GM18507 (cell line): ENCODE measurements at places on chromosomes 7 and 10.

- DNase-seq: no peak
Measured at GRCh38 chr10:120646738-120647456, 189.9 kb downstream of the PLPP4 start.

GRCh38 chr7:140653319-140654108 lies 12.9 kb upstream of the DENND2A start:
- no peak for DNase-seq

DNA sequence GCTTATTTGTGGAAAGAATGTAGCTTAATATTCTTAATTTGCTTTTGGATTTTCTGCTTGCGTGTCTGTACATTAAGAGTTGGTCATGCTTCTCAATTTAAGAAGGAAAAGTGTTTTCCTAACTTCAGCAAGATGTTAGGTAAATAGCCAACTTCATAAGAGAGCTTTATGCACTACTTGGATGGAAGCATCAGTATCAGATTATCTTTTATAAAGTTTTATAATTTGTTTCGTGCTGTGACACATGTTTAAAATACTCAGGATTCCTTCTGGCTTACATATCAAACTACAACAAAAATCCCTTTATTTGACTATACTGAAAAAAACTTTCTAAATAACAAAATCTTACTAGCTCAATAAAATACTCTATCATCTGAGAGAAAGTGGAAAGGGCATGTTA lies 34.8 kb upstream of the AGR2 start:
- no peak for DNase-seq

DNA sequence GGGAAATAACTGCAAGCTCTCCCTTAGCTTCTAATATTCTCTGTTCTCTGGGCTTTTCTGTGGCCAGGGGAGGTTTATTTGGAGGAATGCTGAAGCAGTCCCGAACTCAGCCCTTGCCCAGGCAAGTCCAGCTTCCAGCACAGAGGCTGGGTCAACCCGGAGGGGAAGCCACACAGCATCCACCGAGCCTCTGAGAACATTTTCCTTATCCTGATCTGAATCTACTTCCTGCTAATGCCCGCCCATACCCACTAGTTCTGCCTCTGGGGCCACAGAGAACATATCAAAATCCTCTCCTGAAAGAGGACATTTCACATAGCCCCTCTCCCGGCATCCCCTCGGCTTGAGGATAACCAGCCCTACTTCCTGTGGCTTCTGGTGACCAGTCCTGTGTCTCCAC lies 31.1 kb downstream of the SH3PXD2A start:
- DNase-seq: no peak

GRCh38 chr10:30832001-30832748 lies 199.5 kb downstream of the ZNF438 start:
- DNase-seq: no peak

- no peak for DNase-seq
Measured at GRCh38 chr10:52019077-52019555, 295.0 kb upstream of the DKK1 start.

GRCh38 chr7:1325646-1326510 lies 93.2 kb downstream of the UNCX start:
- DNase-seq: no peak

GRCh38 chr10:19946791-19947190 lies 130.6 kb downstream of the PLXDC2 start:
- DNase-seq: no peak

- DNase-seq: no peak
Measured at GRCh38 chr10:124648738-124649137, 95.4 kb downstream of the FAM53B start.

DNA sequence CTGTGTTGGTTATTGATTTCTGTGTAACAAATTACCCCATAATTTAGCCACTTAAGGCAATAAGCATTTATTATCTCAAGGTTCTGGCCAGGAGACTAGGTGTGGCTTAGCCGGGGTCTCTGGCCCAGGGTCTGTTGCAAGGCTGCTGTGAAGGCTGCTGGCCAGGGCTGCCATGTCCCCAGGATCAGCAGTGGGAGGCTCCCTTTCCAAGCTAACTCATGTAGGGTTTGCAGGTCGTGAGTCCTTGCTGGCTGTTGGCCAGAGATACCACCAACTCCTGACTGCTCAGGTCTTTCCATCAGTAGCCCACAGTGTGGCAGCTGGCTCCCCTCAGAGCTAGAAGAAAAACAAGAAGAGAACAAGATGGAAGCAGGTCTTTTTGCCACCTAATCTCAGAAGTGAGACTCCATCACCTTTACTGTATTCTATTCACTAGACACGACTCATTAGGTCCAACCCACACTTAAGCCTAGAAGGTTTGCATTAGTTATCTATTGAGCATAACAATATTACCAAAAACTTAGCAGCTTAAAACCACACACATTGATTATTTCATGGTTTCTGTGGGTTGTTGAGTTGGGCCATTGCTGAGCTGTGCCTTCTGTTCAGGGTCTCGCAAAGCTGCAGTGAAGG lies 185.6 kb downstream of the PFKFB3 start:
- DNase-seq: no peak

DNA sequence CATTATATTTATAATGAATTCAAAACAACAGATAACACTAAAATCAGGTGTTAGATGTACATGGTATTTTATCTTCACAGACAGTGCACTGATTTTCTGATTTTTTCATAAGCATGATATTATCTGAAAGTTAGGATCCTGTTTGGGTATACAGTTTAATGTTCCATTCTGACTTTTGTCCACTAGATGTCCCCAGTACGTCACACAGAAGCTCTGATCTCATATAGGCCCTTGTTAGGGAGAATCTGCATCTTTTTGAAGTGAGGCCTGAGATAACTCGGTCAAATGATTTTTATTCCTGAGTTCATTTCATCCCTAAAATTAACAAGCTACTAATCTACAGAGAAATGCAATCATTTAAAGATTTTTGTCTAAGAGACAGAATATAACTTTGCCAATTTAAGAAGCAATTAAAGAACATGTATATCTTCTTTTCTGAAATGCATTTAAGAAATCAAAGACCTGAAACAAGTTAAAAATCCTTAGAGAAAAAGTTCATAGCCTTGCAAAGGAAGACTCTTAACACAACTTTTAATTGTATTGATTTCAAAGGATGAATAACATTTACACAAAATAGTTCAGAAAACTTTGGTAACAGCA lies 72.0 kb upstream of the TES start:
- peak; percentile 5 for DNase-seq

GRCh38 chr7:47509571-47509970 lies 72.3 kb downstream of the TNS3 start:
- DNase-seq: no peak

GRCh38 chr7:43625980-43626379 lies 43.1 kb downstream of the STK17A start:
- no peak for DNase-seq

- DNase-seq: no peak
Measured at GRCh38 chr10:133346413-133346812, 760 bp upstream of the PRAP1 start.

GRCh38 chr10:31136930-31137885 lies 105.5 kb upstream of the ZNF438 start:
- DNase-seq: no peak
